Stimulated activated CD8-positive, alpha-beta memory T cell treated with anti-CD3 and anti-CD28 coated beads, Interleukin-7, amount 100 ng/mL, for 24 hours (primary cell): ENCODE measurements at places on chromosomes 4 and X.

- no peak for DNase-seq
These were observed 223.3 kb downstream of the COL25A1 start for GRCh38 chr4:109079201-109079600.

- DNase-seq = no peak
These were observed 10.2 kb downstream of the TIGD2 start for GRCh38 chr4:89121387-89122068.

- DNase-seq = no peak
These were observed 16.2 kb downstream of the TBC1D9 start for GRCh38 chr4:140739971-140740370.

DNA sequence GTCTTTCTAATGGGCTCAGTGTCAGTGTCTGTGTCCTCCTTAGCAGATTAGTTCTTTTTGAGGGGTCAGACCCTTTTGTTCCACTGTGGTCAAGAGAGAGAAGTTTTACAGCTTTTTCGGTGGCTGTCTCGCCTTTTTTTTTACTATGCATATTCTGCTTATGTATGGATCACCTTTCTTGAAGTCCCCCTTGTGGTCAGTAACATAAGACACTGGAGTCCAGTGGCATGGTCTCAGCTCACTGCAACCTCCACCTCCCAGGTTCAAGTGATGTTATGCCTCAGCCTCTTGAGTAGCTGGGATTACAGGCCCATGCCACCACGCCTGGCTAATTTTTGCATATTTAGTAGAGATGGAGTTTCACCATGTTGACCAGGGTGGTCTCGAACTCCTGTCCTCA is 54.0 kb upstream of the PGRMC2 start:
- no peak for DNase-seq

- DNase-seq = no peak
These were observed 5.2 kb downstream of the NLGN4X start for GRCh38 chrX:6223516-6223915.
